ENCODE measurements at places on chromosomes 7 and 10. TPM values are rescaled to one million over a fixed set of nuclear protein-coding genes. Genes with fewer than 3 reads are reported as not detected.

Gene STEAP1B
- total RNA-seq, result not detected

Gene PTF1A
- total RNA-seq, result not detected

Gene PLEKHS1
- total RNA-seq, result not detected

Gene OR2A12
- total RNA-seq, result not detected

Gene LIPA
- total RNA-seq, result 26.4 TPM

Gene ZNF488
- total RNA-seq, result 0.11 TPM

Gene RAPGEF5
- total RNA-seq, result 0.26 TPM

GRCh38 chr7:37921876-37922275 is 1.4 kb downstream of the EPDR1 start:
- no peak for ATAC-seq

- peak; percentile 62 for ATAC-seq
Measured at GRCh38 chr7:44489955-44490350, 505 bp downstream of the NUDCD3 start.

- ATAC-seq, result no peak
Measured at GRCh38 chr7:50663396-50664102, 98.3 kb upstream of the DDC start.

DNA sequence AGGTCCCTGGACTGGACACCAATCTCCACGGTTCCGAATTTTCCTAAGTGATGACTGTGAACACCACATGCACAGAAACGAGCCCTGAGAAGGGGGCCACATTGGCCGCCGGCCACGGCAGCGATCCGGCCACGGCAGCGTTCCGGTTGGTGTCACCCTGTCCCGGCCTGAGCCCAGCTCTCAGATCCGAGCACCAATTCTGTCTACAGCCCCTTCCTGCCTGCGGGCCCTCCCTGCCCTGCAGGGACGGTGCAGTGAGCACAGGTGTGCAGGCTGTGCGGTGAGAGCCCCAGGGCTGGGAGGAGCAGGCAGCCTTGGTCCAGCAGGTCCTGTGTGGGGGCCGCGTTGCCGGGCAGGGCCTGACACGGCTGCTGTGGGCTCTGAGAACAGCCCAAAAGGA is 29.7 kb upstream of the GPR146 start:
- no peak for ATAC-seq

DNA sequence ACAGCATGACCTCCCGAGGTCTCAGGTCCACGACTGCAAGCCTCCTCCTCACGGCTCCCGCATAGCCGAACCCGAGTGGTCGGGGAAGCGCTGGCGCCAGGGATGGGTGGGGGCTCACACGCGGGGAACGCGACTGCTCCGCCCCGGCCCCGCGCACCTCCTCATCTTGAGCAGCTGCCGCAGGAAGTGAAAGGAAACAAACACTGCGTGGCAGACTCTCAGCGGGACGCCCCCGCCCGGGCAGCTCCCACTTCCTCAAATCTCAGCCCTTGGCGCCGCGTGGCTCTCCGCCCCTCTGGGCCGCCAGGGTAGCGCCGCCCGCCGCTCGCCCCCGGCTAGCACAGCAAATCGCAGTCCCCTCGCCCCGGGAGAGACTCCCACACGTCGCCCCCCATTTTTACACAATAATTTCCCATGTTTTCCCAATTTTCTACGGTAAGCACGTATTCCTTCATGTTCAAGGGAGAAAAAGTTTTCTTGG is at the start of gene TMEM243:
TSS of gene TMEM243 (minus strand) at position 188 of the 481 bp plus-strand sequence. CDS start 229 bp downstream, outside the sequence.
- peak; percentile 60 for ATAC-seq

DNA sequence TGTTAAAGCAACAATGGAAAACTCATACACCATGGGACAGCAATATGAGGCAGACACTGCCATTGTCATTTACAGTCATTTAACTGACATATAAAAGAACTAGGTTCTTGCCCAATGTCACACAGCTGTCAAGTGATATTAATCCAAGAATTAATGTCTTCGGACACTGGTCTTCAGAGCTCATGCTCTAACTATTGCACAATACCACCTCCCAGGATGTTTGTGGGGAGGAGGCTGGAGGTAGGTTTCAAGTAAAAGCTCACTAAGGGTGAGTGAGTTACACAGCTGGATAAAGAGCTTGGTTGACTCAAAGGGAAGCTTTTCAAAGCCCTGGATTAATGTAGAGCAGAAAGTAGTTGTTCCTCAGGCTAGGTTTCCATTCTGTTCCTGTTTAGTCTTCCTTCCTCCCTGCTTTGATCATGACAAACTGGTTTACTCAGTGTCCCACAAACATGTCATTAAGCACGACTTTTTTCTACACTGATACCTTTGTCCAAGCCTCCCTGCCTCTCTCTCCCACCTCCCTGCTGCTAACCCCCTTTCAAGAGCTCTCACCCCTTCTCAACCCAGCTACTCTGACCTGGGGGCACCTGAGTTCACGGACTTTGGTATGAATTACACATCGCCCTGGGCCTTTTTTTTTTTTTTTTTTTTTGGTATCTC is 987 bp upstream of the EXOC6 start:
- peak; percentile 30 for ATAC-seq

GRCh38 chr10:27225011-27225590 is 15.5 kb downstream of the ACBD5 start:
- no peak for ATAC-seq

DNA sequence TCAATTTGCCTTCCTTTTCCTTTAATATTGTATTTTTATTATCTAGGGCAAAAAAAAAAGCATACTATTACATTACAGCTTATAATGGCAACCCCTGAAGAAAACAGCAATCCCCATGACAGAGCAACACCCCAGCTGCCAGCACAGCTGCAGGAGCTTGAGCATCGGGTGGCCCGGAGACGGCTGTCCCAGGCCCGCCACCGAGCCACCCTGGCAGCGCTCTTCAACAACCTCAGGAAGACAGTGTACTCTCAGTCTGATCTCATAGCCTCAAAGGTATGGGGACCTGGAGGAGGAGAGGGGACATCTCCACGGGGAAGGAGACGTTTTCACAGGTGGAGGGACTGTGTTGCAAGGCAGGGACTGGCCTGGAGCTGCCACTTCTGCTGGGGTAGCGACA is 6.8 kb downstream of the STRA8 start:
- ATAC-seq, result no peak

DNA sequence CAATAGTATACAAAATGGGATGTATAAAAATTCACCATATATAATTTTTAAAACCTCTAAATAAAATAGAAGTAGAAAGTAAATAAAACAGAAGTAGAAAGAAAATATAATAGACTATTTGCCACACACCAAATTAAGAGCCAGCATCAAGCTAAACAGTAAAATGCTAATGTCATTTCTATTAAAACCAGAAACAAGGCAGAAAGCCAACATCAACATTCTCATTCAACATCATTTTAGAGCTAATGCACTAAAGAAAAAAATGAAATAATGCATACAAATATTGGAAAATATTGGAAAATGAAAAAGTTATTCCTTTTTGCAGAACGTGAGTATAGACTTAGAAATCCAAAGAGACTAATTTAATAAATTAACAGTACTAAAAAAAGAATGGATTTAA is 23.4 kb upstream of the RELN start:
- ATAC-seq, result no peak

DNA sequence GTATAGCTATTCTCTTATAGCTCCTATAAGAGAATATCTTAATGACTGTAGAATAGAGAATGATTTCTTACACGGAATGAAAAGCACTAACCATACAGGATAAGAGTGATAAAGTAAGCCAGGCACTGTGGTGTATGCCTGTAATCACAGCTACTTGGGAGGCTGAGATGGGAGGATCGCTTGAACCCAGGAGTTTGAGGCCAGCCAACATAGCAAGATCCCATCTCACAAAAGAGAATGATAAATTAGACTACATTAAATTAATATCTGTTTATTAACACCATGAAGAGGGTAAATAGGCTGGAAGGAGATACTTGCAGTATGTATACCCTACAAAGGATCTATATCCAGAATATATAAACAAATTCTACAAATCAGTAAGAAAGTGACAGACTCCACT is 12.2 kb upstream of the OIT3 start:
- no peak for ATAC-seq

DNA sequence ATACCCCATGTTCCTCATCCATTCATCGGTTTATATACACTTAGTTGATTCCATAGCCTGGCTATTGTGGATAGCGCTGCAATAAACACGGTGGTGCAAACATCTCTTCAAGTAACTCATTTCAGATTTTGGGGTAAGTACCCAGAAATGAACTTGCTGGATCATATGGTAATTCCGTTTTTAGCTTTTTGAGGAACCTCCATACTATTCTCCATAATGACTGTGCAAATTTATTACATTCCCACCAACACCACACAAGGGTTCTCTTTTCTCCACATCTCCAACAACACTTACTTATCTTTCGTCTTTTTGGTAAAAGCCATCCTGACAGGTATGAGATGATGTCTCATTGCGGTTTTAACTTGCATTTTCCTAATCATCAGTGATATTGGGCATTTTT is 3.7 kb downstream of the NPFFR1 start:
- ATAC-seq, result no peak

DNA sequence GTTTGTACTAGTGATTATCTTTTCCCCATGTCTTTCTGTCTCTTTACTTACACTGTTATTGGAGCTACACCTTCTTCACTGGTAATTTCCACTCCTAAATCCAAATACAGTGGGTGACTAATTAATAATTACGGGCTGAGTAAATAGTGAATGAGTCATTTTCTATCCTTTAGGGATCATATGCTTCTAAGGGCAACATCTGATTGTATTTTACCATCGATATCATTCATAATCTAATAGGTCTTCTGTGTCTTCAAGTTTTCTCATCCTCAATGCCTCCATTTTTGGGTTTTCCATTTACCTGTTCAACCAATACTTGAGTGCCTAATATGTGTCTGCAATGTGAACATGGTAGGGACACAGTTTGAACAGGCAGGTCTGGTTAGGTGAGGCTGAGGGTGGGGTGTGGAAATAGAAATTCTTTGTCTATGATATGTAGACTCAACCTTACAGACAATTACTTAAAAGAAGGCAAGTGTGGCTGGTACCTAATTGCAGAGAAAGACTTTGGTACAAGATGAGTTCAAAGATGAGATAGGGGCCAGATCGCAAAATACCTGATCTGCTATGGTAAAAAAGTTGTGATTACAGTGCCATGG is 5.9 kb upstream of the DHX32 start:
- ATAC-seq, result no peak

DNA sequence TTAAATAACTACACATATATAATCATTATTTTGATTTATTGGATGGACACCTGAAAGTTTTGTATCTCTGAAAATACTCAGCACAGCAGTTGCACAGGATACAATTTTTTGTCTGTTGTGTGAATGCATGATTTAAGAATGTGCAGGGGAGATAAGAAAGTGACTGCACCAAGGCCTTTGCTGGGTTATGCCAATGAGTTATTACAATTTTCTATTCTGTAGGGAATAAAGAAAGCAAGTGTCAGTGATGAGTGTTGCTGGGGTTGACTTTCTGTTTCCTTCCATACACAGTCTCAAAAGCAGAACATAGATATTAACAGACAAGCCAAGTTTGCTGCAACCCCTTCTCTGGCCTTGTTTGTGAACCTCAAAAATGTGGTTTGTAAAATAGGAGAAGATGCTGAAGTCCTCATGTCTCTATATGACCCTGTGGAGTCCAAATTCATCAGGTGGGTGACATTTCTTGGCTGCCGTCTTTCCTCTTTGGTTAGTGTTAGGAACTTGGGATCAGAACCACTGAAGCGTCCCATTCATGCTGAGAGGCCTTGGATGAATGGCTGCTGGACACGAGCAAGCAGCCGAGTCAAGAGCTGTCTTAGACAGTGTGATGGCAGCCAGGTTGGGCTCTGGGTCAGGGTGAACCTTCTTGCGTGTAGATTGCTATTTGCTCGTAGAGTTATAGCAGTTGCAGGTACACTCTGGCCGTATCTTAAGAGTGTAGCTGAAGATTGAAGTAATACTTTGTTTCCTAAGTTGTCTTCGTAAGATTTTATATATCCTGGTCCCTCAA is 92.8 kb downstream of the DOCK1 start:
- no peak for ATAC-seq

DNA sequence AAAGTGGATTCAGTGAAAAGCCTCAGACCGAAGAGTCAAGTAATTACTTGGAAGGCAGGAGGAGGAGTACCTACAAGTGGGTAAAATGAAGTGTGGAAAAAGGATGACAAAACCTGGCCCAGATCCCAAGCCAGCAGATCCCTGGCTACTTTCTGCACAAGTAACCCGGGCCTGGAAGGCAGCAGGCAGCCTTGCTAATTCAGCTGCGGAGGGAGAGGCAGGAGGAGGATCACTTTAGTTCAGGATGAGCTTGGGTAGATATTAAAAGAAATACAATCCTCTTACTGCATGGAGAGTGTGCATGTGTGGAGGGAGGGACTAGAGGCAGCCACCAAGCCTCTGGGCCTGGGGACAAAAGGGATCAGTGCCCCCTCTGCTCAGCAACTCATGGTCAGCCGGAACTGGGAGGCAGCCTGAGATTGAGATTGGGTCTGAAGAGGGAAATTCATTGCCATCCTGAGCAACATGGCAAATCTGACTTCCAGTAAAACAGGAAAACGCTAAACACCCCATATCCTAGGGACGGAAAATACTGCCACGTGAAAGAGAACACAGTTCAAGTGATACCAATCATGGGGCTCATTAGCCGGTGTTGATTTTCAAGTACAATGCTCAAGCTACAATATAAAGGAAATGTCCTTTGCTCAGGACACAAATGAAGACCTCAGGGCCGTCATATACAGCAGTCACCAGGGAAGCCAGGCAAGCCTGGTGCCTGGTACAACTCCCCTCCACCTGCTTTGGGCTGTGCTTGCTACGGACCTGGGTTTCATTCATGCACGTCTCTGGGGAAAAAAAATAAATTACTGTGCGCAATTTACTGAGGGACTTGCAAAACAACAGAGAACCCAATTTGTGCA is 1.3 kb downstream of the AMPH start:
- no peak for ATAC-seq

GRCh38 chr10:33869028-33869427 is 534.6 kb upstream of the NRP1 start:
- ATAC-seq, result no peak

DNA sequence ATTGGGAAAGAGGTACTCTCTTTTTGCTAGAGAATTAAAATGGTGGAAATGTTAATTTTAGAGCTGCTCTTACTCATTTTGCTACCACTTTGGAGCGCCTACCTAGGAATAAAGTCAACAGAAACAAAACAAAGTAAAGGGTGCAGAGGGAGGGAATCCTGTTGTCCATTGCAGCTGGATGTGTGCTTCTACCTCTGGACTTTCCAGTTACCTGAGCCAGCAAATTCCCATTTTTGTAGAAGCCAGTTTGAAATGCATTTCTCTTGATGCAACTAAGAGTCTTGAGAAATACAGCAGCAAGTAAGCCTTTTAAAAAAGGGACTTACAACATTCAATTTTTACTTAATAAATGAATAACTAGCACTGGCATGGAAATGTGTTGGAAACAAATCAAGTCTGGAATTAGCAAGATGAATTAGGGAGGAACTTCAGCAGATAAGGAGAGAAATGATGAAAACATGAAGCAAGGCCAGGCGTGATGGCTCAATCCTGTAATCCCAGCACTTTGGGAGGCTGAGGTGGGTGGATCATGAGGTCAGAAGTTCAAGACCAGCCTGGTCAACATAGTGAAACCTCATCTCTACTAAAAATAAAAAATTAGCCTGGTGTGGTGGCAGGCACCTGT is 113.5 kb upstream of the CTTNBP2 start:
- no peak for ATAC-seq

DNA sequence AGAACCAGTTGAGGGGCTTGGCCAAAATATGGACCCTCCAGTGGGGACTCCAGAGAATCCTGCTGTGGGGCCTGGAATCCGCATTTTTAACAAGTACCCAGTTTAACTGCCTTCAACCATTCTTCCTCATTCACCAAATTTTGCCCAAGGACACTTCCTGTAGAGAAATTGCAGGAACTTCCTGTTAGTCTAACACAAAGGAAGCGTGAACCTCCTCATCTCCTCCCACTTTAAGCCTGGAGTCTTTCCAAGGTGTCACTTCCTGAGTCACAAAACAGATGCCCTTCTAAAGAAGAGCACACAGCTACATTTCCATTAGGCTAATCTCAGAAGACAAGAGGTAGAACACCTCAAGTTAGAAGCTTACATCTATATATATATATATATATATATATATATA is 188.4 kb downstream of the PPP1R17 start:
- ATAC-seq, result no peak
